ENCODE measurements at places on chromosomes 12 and 14.

DNA sequence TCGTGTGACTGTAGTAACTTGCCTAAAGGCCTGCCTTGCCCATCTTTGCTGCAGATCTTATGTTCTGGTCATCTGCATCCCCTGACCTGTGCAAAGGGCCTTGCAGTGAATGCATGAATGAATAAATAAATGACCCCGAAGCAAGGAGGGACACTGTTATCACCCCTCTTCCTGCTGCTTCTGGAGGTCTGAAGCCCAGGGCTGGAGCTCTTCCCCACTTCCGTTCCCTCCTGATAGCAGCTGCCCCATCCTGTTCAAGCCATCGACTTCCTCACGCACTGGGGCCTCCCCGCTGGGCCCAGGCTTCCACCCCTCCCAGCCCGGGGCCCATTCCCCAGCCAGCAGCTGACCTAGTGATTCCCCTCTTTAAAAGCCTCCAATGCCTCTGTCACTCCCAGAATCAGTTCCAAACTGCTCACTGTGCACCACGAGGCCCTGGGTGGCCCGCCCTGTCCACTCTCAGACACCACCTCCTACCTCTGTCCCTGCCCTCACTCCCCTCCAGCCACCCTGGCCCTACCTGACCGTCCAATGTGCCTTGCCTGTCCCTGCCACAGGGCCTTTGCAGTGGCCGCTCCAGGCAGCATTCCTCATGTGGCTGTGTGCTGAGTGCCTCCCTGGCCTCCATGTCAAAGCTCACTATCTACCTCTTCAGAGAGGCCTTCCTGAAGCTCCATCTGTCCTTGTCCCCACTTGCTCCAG is 78.6 kb downstream of the SCARB1 start:
- DNase-seq: no peak

DNA sequence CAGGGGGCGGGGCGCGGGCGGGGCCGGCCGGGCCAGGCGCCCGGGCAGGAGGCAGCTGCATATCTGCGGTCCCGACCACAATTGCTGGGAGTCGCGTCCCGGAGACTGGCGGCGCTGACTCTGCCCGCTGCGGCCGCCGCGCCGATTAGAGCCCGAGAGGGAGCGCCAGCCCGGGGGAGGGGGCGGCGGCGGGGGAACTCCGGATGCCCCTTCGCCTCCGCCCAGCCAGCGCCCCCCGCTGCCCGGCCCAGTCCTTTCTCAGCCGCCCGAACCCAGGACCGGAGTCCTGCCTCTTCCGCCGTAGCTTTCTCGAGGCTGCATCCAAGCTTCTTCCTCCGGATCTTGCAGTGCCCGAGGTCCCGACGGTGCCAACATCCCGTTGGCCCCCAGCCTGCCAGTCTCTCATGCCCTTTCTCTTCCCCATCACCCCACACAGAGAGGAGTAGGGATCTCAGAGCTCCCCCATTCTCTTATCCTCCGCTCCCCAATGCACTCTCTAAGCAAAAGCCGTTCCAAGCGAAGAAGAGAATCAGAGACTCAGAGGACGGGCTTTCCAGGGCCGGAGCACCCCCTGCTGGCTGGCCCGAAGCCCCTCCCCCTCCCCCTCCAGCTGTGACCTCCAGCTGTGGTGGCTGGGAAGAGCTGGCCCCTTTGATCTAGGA is 8.8 kb upstream of the SP7 start:
- peak; percentile 88 for DNase-seq

GRCh38 chr12:121858662-121859572 is at the start of gene HPD:
TSS of gene HPD (minus strand) at chr12:121858859. CDS start at chr12:121858823, 36 bp downstream.
- DNase-seq: no peak

DNA sequence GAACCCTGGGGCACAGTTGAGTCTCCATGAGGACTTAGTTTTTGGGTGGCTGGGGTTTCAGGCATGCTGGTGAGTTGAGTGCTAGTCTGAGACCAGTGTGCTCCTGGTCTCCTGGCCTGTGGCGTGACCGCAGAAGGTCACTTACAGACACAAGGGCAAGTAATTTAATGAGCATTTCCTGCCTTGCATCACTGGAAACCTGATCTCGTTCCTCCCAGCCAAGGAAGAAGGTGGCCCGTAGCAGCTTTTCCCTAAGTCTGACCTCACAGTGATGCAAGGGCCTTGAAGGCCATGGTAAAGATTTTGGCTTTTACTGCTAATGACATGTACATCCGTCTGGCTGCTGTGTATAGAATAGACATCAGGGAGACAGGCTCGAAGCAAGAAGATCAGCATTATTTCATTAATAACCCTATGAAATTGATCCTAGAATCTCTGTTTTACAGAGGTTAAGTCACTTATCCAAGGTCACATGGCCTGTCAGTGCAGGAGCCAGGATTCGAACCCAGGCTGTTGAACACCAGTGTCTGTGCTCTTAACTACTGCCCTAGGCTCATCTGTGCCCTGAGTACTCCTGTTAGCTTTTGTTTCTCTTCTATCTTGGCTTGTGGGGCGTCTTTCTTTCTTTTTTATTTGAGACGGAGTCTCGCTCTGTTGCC is 4.6 kb downstream of the TMEM120B start:
- DNase-seq: no peak

DNA sequence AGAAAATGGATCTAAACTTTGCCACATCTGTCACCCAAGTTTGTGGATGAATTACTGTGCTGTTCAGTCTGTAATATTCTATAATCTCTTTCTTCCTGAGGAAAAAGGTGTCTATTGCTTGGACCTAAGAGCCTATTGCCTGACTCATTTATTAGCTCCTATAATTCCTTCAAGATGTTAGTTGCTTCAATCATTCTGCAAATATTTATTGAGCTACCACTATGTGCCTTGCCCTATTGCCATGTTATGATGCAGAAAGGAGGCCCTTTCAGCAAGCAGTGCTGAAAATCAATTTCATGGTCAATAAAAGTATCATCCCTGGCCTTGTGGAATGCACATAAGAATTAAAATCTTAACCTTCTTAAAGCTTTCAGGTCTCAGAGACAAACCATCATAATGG is 113.6 kb downstream of the CCER1 start:
- no peak for DNase-seq

- no peak for DNase-seq
These were observed 447.9 kb upstream of the TMEM132C start for GRCh38 chr12:127819056-127819455.

- DNase-seq: no peak
These were observed 153.7 kb upstream of the SRRM4 start for GRCh38 chr12:118827606-118828005.
